ENCODE measurements at places on chromosomes 1 and 21.

- DNase-seq, result no peak
These were observed 27.1 kb downstream of the PTPRF start for GRCh38 chr1:43557744-43558245.

- peak; percentile 4 for DNase-seq
These were observed 769 bp downstream of the NTPCR start for GRCh38 chr1:232951180-232951579.

DNA sequence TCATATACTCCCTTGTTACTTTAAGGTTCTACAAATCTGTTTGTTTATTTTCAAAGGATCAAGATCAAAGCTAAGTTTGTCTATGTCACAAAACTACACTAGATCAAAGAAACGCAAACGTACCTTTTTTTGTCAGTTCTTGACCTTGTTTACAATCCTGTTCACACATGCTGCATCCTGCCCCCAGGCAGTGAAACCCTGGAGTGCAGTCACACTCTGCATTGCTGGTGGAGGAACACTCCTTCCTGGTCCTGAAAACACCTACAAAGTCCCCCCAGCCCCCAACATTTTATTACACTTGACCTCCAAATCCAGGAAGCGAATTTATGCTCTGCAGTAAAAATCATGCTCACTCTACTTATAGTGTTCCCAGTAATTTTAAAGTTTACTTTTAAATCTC lies 2.6 kb downstream of the TNFRSF9 start:
- no peak for DNase-seq

DNA sequence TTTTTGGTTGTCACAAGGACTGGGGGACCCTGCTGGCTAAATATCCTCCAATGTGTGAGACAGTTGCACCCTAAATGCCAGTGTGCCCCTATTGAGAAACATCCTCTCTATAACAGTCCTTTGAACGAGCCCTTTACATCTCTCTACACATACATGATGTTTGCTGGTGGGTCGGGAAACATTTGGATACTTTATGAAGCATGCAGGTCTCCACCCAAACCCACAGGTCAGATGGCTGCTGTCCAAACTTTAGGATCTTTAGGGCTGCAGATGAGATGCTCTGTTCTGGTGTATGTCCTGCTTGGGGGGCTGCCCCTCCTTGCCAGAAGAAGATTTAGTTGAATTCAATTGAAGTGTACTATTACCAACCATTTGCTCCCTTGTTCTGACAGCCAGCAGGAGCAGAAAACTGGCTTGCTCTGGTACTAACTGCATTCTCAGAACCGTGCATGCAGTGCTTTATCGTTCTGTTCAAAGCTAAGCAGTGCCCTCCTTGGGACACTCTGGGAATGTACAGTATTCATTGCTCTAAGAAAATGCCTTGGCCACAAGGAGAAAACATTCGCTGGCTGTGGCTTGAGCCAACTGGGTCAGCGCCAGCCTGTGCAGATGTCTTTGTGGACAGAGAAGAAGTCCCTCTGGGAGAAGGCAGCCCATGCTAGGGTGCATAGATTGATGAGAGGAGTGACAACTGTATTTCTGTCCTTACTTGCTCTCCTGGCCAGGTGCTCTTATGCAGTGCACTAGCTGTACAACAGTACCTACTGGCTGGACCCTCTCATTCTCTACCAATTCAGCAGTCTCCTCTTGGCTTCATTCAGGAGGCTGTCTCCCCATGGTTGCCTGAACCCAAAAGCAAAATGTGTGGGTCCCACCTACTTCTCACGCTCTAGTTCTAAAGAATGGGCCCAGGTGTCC lies 61.4 kb upstream of the DIRAS3 start:
- DNase-seq, result no peak

- no peak for DNase-seq
These were observed 48.2 kb upstream of the ABCA4 start for GRCh38 chr1:94169126-94169525.

- no peak for DNase-seq
These were observed 3.0 kb upstream of the LCE1E start for GRCh38 chr1:152783095-152783494.

DNA sequence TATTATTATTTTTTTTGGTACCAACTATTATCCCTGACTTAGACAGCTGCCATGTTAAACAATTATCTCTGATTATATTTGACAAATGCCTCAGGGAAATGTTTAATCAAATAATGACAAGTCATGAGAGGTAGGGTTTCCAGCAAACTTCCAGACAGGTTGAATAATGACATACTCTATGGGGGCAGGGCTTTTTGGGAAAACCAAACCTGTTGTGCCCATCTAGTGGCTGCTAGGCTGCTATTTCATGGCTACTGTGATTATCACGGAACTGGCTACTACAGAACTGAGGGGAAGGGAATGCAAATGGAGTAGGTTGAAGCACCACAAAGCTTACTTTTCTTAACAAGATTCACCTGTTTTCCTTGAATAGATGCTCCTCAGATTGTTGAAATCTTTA lies 77.6 kb downstream of the DUSP10 start:
- DNase-seq, result no peak

GRCh38 chr1:215555531-215555930 lies 11.6 kb upstream of the KCTD3 start:
- DNase-seq, result no peak

DNA sequence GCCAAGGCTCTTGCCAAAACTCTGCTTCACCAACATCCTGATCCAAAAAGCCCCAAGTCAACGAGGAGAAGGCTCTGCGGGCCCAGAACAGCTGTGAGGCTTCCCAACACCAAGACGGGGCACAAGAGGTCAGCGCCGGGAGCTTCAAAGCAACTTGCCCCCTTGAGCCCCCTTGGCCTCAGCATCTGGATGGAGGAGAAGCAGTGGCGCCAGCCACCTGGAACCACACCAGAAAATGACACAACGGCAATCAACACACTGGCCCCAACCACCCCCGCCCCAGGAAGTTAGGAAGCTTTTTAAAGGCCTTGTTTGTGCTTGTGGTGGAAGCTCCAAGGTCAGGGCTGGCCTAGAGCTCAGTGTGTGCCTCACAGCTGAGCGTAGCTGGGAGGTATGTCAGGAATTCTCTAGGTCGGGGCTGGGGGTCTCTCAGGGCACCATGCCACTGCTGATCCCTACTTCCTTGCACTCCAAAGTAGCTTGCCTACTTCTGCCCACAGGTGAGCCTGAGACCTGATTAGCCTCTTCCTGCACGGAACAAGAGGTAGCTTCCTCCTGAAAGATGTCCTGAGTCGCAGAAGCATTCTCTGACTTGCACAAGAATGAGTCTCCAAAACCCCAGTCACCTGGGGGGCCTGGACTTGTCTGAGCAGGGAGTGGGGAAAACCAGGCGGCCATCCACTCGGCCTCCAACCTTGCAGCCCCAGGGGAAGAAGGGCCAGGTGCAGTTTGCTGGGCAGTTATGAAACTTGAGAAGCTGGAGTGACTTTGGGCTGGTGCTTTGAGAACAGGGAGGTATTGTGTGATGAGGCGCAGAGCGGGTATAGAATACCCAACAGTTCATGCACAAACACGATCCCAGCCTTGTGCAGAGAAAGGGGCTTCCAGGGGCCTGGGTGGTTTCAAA lies 9.7 kb upstream of the SRP9 start:
- DNase-seq, result no peak

DNA sequence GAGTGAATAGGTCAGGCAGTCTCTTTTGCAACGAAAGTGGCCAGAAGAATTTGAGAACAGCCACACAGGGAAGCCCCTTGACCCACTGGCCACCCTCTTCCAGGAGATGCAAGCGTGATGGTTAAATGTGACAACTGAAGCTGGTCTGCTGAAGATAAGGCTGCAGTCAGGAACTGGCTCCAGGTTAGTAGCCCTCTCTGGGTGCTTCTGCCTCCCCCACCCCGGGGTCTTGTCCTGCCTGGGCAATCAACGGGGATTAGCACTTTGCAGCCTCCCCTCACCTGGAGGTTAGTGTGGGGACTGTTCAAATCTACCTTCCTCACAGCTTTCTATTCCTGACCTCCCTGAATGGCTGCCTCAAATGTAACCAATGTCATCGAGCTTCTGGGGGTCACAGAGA lies 125.9 kb downstream of the PLXNA2 start:
- no peak for DNase-seq

DNA sequence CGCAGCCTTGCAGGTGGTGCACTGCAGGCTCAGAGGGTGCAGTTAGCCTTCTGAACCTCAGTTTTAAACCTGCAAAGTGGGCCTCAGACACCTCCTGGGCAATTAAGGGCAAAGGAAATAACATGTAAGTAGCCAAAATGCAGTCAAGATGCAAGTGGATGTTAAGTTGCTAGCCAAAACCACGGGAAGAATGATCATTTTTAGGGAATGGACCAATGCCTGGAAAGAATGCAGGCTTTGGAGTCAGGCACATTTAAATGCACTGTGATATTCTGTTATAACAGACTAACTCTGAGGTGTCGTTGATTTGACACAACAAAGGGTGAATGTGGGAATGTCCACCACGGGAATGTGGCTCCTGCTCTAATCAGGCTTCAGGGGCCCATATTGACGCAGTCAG lies 57.9 kb upstream of the PTGFRN start:
- no peak for DNase-seq

DNA sequence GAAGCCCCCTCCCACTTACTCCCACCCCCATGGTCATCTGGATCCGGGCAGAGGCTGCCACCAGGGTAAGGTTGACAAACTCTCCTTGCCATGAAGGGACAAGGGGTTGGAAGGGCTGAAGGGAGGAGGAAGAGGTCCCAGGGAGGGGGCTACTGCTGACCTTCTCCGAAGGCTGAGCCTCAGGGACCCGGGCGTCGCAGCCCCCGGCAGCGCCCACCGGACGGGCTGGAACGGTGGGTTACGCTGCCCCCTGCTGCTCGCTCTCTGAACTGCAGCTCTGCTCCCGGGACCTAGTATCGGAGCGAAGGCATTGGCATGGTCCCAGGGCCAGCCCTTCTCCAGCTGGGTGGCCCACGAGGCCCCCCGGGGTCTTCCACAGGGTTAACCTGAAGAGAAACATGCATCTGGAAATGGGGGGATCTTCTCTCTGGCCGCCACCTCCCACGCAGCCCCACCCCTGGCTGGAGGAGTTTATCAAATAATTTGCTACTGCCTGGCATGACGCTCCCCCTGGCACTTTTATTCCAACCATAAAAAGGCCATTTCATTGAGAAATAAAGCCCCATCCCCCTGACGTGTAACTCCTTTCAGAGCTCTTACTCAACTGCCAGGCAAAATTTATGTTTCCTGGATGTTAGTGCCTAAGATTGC lies 70.4 kb upstream of the TARDBP start:
- DNase-seq, result no peak

DNA sequence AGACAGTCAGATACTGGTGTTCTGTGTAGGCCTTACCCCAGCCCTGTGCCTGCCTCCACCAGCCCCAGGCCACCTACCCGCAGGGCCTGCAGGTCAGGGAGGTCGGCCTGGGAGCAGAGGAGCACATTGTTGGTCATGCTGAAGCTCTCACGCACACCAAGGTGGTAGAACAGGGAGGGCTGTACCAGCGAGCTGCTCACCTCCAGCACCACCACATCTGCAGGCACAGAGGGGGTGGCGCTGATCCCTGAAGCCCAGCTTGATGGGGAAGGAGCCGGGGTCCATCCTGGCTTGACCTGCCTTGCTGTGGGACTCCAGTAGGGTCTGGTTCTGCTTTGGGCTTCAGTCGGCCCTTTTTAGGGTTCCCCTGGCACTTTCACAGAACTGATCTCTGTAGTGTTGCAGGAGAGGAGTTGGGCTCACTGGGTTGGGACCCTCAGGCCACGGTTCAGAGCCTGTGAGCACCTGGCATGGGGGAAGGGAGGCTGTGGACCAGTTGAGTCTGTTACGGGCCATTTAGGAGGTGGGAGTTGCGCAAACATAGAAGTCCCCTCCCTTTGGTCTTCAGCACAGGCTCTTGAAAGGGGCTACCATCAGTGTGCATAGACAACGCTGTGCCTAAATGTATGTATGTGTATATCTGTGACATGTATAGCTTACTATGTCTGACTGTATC lies 1.9 kb downstream of the MAP3K6 start:
- no peak for DNase-seq

DNA sequence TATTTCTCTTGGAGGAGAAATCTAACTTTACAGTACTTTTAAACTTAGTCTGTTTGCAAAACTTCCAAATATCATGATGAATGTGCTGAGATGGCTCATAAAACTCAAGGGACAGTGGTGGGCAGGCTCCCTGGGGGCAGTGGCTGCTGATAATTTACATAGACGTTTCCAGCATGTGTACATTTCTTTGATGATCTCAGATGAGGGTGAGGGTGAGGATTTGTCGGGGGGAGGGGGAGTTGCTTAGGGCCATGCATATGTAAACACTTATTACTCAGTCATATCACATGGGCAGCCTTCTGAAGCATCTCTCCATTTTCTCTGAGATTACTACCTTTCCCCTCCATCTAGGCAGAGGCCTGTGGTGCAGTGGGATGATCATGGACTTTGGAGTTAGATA lies 152.9 kb upstream of the HMGB4 start:
- no peak for DNase-seq

DNA sequence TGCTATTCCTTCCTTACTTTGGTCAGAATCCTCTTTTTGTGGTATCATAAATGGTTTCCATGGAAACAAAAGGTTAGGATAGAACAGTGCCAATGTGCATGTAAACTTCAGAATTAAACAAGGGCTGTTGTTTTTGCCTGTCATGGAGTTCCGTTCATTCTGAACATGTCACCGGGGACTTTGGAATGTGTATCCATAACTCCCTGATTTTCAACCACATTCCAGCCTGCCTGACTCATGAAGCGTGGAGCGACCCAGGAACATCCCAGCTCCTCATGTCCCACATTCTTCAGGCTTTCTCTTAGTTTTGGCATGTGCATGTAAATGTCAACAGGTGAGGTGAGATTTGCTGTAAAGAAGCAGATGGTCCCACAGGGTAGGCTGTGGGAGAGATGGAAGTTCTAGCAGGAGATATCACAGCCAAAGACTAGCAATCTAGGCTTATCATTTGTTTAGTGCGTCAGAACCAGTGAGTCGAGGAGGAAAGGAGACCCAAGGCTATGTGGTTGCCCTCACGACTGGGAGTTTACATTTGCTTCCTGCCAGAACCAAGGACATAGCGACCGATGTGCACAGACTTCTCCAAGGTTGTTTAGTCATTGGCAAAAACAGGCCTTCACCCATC lies 23.0 kb upstream of the DNAJC11 start:
- no peak for DNase-seq

DNA sequence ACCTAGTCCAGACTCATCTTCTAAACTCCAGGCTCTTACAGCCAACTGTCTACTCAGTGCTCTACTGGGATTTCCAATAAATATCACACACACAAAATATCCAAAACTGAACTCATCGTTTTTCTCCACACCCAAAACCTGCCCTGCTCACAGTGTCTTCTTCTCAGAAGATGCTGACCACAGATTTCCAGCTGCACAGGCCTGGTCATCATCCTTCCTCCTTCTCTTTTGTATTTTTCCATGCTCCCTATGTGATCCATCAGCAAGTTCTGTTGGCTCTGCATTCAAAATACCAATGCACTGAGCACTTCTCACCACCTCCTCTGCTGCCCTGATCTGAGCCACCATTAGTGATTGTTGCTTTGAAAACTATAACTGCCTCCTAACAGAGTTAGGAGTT lies 159.5 kb upstream of the KAZN start:
- no peak for DNase-seq

GRCh38 chr1:184649451-184649888 lies 105.2 kb downstream of the EDEM3 start:
- no peak for DNase-seq
